ENCODE measurements at places on chromosomes 2 and 18. TPM values are rescaled to one million over a fixed set of nuclear protein-coding genes. Genes with fewer than 3 reads are reported as not detected.

KCNG2 gene
- total RNA-seq = 0.12 TPM

C1QL2 gene
- not detected for total RNA-seq

HMSD gene
- not detected for total RNA-seq

CHRNA1 gene
- total RNA-seq = not detected

C2orf78 gene
- not detected for total RNA-seq

LIMS4 gene
- 1.4 TPM for total RNA-seq

UGT1A5 gene
- total RNA-seq = not detected

CXCR1 gene
- not detected for total RNA-seq

G6PC2 gene
- total RNA-seq = not detected

NT5C1B gene
- not detected for total RNA-seq

KCNF1 gene
- not detected for total RNA-seq

BBS5 gene
- 2.3 TPM for total RNA-seq

EML6 gene
- 0.75 TPM for total RNA-seq

STON1 gene
- total RNA-seq = 9.5 TPM

GPBAR1 gene
- not detected for total RNA-seq

NOP58 gene
- 33.9 TPM for total RNA-seq

PROKR1 gene
- not detected for total RNA-seq
